A549 treated with RU486 at 1 μM for 4 hours (cell line): ENCODE measurements at places on chromosomes 3 and 15. TPM values are rescaled to one million over a fixed set of nuclear protein-coding genes. Genes with fewer than 3 reads are reported as not detected.

Gene ADPGK
- 69.0 to 81.3 TPM (median 77.9 TPM) in 5 replicates for total RNA-seq

Gene CLEC3B
- 0.25 TPM in 1 of 5 replicates, not detected in the others for total RNA-seq

Gene RPL39L
- total RNA-seq = 49.3 to 61.6 TPM (median 52.4 TPM) in 5 replicates

Gene C3orf20
- total RNA-seq = 0.03 to 0.06 TPM (median 0.05 TPM) in 3 of 5 replicates, not detected in the others

Gene WNT5A
- 0.51 to 1.5 TPM (median 1.0 TPM) in 5 replicates for total RNA-seq

Gene ZNF662
- not detected in 5 replicates for total RNA-seq

Gene SV2B
- total RNA-seq = 0.02 to 0.10 TPM (median 0.04 TPM) in 3 of 5 replicates, not detected in the others

Gene PAK6
- total RNA-seq = 0.11 to 0.87 TPM (median 0.21 TPM) in 5 replicates

Gene CCR1
- total RNA-seq = 0.05 TPM in 1 of 5 replicates, not detected in the others

Gene CLDN1
- 15.7 to 34.1 TPM (median 28.5 TPM) in 5 replicates for total RNA-seq

Gene FBXL22
- total RNA-seq = 0.14 to 0.31 TPM (median 0.19 TPM) in 5 replicates

Gene C3orf62
- total RNA-seq = 1.4 to 2.4 TPM (median 2.1 TPM) in 5 replicates

Gene GPR15
- not detected in 5 replicates for total RNA-seq

Gene HCLS1
- total RNA-seq = 0.09 to 0.13 TPM in 2 of 5 replicates, not detected in the others

Gene AQP9
- not detected in 5 replicates for total RNA-seq

Gene ISLR
- total RNA-seq = 0.14 to 0.59 TPM (median 0.25 TPM) in 5 replicates

Gene HRG
- not detected in 5 replicates for total RNA-seq
